Caudate nucleus (tissue), 63 donors: ENCODE measurements at places on chromosomes 3 and 15.
A peak's percentile ranks its signal among the peaks of the same experiment; 100 is the strongest.

DNA sequence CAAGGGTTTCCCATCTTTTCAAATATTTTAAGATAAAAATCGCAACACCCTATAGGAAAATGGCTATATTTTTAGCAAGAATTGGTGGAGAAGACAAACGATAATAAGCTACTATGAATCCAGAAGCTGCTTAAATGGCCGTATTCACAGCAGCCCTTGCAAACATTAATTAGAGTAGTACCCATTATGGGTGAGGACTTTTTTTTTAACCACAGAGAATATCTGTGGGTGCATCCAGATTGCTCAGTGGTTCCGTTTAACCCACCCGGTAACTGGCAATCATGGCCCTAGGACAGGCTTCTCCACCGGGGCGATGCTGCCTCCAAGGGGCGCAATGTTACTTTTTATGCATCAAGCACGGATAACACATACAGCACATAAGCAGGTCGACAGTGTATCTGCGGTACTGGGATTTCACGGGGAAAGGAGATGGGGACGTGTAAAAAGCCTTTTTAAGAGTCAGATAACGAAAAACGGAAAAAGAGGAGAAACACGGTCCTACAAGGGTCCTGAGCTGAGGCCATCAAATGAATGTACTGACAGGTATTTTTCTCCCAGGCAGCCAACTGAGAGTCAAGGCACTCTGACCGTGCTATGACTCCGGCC lies 968 bp upstream of the TMEM266 start:
- DNase-seq = peak; percentile 42

GRCh38 chr3:164851204-164851603 lies 227.1 kb downstream of the SI start:
- no peak for DNase-seq

DNA sequence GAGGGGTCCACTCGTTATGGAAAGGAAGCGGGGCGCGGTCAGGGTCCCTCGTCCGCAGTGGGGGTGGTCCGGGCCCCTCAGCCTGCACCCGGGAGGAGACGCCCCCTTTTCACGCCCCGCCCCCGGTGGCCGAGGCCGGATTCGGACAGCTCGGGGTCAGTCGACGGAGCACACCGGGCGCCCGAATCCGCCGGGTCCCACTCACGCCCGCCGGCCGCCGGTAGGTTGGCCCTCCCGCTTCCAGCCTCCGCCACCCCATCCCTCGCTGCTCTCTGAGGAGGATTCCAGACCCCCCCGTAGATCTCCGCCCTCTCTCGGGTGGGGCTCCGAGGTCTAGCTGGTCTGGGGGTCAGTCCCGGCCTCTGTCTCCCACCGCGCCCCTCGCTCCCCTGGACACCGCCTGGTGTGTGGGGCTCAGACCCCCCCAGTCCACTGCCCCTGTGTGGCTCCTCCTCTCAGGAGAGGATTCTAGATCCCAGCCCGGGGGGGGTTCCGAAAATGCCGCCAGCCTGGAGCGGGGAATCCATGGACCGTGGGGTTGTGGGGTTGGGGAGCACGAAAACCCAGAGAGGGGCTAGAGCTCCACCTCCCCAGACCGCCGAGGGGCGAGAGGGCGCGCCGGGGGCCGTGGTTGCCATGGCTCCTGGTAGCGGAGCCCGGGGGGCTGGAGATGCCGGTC lies 725 bp downstream of the CHL1 start:
- DNase-seq = peak; percentile 12

GRCh38 chr3:134347551-134347950 lies 26.7 kb downstream of the AMOTL2 start:
- DNase-seq = no peak

DNA sequence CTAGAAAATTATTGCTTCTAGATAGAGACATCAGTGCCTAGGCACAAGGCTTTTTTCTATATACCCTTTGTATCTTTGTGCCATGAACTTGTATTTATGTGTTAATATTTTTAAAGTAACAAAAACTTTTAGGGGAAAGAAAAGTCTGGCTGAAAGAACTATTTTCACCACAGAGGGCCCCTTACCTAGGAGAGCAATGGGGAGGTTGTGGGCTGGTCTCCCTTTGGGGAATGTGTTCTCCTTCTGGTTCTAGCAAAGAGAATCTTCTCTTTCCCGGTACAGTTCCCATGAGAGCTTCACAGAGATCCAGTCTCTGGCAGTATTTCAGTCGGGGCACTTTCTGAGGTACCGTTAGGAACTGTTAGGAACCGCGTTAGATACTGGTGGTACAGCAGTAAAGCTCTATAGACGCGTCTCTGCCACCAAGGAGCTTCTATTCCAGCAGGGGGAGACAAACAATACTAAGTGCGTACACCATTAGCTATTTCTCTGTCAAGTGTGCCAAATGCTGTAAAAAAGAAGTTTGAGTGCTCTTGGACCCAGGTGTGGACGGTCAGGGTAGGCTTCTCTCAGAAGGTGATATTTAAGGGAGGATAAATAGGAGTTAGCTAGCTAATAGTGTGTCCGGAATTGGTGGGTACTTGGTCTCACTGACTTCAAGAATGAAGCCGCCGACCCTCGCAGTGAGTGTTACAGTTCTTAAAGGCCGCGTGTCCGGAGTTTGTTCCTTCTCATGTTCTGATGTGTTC lies 4.6 kb upstream of the EPB42 start:
- no peak for DNase-seq

GRCh38 chr15:31081056-31081455 lies 20.5 kb downstream of the TRPM1 start:
- no peak for DNase-seq

DNA sequence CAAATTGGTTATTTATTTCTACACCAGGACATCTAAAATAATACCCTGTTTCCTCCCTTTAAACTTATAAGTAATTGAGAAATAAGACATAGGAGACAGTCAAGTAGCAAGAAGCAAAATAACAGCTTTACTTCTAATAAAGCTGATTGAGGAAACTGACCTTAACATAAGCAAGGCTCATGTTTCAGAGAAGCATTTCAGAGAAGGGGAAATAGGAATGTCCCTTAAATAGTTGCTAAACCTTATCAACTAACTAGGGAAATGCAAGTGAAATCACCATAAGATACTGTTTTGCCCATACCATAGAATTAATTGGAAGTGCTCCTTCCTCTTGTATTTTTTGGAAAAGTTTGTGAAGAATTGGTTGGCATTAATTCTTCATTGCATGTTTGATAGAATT lies 84.9 kb downstream of the B3GALNT1 start:
- no peak for DNase-seq

- DNase-seq = no peak
These were observed 491.6 kb upstream of the NECTIN3 start for GRCh38 chr3:110579840-110580550.

GRCh38 chr3:129690406-129690805 lies 83.9 kb upstream of the PLXND1 start:
- peak; percentile 29 for DNase-seq

GRCh38 chr3:185792955-185793354 lies 31.9 kb downstream of the IGF2BP2 start:
- no peak for DNase-seq

- no peak for DNase-seq
These were observed 155.7 kb downstream of the SMAD6 start for GRCh38 chr15:66857694-66858093.

- no peak for DNase-seq
These were observed 27.3 kb downstream of the STARD5 start for GRCh38 chr15:81296673-81297072.

DNA sequence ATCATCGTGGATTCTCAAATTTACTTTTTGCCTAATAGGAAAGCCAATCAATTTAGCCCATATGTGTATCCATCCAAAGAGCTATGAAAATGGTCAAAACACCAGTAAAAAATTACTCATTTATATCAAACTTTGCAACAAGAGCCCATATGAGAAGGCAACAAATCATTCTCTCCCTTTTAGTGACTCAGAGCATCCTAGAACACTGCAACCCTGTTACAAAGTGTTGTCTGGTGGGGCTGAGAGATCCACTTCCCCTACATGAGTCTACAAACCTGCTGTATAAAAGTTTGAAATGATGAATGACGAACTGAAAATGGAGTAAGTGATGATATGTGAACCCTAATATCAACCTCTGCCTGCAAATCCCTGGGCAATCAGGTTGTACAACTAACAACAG lies 23.3 kb downstream of the PDZRN3 start:
- no peak for DNase-seq

DNA sequence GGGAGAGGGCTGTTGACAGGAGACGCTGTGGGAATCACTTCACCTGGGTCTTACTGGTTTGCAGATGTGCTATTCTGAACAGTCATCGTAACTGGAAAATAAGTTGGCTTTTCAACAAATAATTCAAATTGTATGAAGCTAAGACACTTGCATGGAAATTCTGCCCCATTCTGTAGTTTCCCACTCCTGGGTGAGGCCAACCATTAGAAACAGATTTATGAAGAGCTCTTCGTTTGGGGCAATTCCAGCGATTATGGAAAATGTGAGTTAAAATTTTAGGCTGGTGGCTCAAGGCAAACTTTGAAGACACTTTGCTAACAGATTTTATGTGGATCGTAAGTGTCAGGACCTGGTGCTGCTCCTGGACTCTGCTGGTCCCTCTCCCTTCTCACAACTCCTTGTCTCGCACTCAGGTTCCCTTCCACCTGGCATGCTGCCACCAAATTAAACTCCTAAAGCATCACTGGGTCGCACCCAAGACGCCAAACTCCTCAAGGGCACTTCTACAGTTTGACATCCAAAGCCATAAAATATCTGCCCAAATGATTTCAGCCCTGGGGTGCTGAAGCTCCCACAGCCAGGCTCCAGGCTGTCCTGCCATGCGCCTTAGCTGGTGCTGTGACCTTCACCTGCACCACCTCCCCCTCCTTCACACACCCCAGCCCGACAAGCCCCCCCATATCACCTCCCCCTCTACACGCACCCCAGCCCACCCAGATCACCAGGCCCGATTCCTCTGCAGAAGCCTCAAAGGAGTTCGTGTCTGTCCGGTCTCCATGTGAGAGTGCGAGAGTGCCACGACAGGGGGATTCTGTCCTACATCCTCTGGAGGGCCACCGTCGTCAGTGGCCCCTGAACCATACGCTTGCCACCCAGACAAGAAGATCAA lies 138.4 kb downstream of the NSMCE3 start:
- no peak for DNase-seq
